ENCODE measurements at places on chromosomes 7 and 10.

DNA sequence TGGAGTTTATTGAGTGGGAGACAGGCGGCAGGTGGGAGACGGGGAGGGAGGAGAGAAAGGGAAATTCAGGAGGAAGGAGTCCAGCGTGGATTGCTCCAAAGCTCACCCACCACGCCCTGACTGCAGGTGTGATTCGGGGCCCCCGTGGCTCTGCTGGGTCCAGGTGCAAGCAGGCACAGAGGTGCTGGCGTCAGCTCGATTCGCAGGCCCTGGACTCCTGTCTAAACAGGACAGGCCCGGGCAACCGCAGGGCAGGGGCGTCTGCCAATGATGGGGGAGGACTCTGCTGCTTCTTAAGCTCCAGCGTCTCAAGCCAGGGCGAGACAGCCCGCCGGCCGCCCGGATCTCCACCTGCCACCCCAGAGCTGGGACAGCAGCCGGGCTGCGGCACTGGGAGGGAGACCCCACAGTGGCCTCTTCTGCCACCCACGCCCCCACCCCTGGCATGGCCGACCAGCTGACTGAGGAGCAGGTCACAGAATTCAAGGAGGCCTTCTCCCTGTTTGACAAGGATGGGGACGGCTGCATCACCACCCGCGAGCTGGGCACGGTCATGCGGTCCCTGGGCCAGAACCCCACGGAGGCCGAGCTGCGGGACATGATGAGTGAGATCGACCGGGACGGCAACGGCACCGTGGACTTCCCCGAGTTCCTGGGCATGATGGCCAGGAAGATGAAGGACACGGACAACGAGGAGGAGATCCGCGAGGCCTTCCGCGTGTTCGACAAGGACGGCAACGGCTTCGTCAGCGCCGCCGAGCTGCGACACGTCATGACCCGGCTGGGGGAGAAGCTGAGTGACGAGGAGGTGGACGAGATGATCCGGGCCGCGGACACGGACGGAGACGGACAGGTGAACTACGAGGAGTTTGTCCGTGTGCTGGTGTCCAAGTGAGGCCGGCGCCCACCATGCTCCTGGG is at the start of gene CALML3:
Gene CALML3 (plus strand): TSS at position 321 of the 920 bp plus-strand sequence. CDS start 125 bp downstream, at position 446.
- DNase-seq, result no peak

GRCh38 chr7:135690566-135690965 is 28.3 kb downstream of the STMP1 start:
- DNase-seq, result peak; percentile 88

DNA sequence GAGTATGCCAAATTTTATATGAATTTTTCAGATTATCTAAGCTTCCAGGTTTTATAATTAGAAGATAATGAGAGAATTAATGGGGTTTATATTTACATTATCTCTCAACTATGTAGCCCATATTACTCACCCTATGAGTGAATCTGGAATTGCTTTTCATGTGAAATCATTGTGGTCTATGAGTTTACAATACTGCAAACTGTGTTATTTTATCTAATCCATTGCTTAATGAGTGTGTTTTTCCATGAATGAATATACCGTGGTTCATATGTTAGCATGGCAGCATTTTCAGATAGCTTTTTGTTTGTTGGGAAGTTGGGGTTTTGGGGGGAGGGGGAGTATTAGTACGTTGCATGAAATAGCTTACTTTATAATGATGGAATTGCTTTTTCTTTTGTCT is 44.5 kb downstream of the FGFBP3 start:
- no peak for DNase-seq

DNA sequence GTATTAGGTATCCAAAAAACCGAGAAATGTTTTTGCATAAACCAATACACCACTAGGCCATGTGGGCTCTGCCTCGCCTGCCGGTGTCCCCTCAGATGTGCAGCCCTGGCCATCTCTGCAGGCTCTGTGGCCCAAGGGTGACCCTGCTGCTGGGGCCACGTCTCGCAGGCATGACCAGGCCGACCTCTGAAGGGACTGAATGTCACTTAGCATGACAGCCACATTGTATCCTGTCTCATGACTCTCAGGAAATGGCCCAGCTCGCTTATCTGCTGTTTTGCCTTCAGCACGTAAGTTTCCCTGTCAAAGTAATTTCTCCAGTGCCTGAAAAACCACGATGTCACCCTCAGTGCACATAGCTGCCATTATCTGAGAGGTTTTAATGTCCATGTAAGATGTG is 49.5 kb upstream of the ZNF32 start:
- DNase-seq, result no peak

DNA sequence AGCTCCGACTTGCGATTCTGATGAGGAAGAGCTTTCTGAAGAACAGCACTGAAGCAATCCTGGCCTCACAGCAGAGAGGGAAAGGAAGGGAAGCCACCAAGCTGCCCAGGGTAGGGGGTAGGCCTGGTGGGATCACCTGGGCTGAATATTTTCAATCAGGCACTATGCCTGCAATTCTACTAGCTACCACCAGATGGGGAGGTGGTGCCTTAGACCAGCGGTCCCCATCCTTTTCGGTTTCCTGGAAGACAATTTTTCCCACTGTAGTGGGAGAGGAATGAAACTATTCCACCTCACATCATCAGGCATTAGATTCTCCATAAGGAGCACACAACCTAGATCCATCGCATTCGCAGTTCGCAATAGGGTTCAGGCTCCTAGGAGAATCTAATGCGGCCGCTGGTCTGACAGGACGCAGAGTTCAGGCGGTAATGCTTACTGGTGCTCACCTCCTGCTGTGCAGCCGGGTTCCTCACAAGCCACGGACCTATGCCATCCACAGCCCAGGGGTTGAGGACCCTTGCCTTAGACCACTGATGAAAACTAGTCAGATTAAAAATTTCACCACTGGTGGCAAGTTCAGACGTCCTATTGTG is 2.7 kb downstream of the LRRC20 start:
- no peak for DNase-seq

- DNase-seq, result no peak
Measured at GRCh38 chr7:32263611-32264010, 193.4 kb upstream of the PDE1C start.

GRCh38 chr10:77168861-77169260 is 468.7 kb downstream of the KCNMA1 start:
- DNase-seq, result peak; percentile 51

DNA sequence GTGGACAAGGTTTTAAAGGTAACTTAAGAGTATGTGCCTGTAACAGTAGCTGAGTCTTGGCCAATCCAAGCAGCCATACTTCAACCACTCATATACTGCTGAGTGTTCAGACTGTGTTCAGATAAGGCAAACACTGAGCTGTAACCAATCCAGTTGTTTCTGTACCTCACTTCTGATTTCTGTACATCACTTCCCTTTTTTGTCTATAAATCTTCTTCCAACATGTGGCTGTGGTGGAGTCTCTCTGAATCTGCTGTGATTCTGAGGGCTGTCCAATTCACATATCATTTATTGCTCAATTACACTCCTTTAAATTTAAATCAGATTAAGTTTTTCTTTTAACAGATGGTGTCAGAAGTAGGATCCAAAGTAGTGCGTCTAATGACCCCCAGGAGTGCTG is 149.5 kb upstream of the PHF14 start:
- DNase-seq, result no peak

- no peak for DNase-seq
Measured at GRCh38 chr10:100803492-100803891, 58.1 kb downstream of the PAX2 start.

DNA sequence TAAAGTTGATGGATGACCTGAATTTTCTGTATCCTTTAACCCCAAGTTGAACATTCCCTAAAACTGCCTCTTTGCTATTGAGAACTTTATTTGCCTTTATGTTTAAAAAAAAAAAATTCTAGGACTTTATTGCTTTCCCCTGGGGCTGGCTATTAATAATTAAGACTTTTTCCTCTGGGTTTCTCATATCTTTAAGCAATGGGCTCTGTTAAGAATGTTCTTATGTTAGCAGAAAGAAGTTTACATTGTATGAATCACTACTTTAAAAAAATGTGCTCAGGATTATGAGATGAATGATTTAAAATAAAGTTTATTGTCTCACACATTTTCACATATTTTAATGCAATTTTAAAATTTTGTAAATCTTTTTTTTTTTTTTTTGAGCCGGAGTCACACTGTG is 19.5 kb downstream of the TAX1BP1 start:
- DNase-seq, result no peak

- DNase-seq, result no peak
Measured at GRCh38 chr10:48458662-48459048, 146.2 kb downstream of the ARHGAP22 start.

DNA sequence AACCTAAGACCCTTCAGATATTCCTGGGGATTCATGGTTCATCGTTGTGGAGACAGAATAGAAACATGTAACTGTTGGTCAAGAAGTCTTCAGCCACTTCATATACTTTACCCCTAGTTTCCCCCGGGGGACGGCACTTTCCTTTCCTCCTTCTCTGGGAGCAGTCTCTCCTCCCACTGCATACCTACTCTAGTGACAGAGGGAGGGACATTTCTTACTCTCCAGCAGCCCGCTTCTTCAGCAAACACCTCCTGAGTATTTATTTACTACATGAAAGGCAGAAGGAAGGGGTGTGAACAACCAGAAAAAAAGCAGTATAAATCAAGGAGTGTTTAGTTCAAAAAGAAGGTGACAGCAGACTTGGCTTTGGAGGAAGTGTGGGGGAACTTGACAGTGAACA is 69.0 kb downstream of the LHFPL3 start:
- DNase-seq, result no peak

- no peak for DNase-seq
Measured at GRCh38 chr10:117470733-117471132, 71.8 kb upstream of the EMX2 start.

DNA sequence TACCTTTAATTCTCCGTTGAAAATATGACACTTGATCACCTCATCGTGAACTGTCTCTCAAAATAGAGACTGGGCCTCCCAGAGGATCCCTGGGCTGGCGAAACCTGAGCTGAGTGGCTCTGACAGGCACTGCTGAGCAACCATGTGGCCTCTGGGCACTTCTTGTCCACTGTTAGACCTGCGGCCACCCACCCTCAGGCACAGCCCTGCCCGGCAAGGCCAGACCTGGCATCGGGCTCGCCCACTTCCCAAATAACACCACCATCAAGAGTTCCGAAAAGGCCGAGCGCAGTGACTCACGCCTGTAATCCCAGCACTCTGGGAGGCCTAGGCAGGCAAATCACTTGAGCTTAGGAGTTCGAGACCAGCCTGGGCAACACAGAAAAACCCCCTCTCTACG is 82.5 kb downstream of the COBL start:
- no peak for DNase-seq

DNA sequence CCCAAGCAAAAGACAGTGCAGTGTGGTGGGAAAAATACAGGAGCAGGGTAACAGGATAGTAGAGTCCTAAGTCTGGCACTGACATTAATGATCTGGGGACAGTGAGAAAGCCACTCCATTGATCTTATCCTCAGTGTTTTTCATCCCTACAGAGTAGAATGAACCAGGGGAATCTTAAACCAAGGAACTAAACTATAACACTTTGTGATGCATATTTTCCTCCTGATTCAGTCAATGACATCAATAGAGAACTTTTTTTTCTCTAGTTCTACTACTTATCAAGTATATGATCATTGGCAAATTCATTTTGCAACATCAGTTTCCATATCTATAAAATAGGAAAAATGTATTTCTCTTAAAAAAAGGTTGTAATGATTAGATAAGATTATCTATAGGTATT is 151.1 kb downstream of the TMEM26 start:
- DNase-seq, result no peak

GRCh38 chr7:35379481-35379880 is 125.6 kb upstream of the TBX20 start:
- no peak for DNase-seq

- peak; percentile 5 for DNase-seq
Measured at GRCh38 chr10:2839081-2839725, 228.1 kb upstream of the PFKP start.

DNA sequence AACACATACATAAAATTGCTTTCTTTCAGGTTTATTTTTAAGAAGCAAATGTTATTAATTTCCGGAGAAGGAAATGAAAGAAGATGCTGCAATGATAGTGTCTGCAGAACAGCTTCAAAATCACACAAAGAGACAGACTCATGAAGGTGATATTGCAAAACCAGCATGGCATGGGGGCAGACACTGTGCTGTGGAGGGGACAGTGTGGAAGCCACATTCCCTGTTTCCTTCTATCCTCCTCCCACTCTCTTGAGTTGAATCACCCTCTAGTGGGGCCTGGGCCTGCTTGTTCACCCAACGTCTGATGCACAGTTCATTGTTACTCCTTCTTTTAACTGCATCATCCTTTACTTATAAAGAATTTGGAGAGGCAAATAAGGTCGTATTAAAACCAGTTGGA is 104.0 kb upstream of the INSIG1 start:
- DNase-seq, result no peak

DNA sequence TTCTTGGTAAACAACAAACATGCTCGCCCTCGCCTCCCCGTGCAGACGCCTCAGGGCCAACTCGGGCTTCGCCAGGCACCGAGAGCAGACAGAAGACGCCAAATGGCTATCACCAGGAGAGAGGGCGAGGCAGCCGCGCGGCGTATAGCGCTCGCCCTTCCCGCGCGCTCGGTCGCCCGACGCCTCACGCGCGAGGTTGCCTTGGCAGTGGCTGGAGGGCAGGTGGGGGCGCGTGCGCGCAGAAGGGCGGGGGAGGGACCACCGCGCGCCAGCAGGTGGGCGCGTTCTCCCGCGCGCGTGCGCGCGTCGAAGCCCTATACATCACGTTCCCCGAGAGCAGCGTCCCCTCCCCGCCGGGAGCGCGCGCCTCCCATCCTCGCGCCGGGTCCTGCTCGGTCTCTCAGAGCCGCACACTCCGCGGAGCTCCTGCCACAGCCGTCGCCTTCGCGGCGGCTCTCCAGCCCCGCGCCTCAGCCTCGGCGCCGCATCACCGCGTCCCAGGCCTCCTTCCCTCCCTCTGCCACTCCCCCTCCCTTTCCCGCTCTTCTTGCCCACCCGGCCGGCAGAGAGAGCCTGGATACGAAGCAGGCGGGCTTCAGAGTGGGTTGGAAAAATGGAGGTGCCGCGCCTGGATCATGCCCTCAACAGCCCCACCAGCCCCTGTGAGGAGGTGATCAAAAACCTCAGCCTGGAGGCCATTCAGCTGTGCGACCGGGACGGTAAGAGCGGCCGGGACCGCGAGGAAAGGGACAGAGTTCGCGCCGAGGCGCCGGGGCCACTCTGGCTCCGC is at the start of gene PHYHIPL:
Gene PHYHIPL (plus strand): TSS at position 403 of the 790 bp plus-strand sequence. CDS start 211 bp downstream, at position 614.
- DNase-seq, result peak; percentile 1

- no peak for DNase-seq
Measured at GRCh38 chr7:44156453-44157010, 15.4 kb upstream of the MYL7 start.
